ENCODE measurements at places on chromosomes 2 and 18.
A peak's percentile ranks its signal among the peaks of the same experiment; 100 is the strongest.

DNA sequence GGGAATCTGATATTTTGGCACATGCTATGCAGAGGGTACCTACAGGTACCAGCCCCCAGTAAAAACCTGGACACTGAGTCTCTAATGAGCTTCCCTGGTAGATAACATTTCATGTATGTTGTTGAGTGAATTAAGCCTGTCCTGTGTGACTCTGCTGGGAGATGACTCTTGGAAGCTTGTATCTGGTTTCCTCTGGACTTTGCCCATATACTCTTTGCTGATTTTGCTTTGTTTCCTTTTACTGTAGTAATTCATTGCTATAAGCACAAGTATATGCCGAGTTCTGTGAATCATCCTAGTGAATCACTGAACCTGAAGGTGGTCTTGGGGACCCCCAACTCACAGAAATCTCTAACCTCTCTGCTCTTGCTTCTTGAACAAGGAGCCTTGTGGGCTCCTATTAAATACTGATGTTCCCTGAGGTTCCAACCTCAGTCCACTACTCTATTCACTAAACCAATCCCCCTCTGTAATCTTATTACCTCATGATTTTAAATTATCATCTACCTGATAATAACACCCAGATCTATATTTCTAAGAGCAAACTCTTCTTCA, 94.3 kb upstream of the WDSUB1 start:
- DNase-seq, result no peak

DNA sequence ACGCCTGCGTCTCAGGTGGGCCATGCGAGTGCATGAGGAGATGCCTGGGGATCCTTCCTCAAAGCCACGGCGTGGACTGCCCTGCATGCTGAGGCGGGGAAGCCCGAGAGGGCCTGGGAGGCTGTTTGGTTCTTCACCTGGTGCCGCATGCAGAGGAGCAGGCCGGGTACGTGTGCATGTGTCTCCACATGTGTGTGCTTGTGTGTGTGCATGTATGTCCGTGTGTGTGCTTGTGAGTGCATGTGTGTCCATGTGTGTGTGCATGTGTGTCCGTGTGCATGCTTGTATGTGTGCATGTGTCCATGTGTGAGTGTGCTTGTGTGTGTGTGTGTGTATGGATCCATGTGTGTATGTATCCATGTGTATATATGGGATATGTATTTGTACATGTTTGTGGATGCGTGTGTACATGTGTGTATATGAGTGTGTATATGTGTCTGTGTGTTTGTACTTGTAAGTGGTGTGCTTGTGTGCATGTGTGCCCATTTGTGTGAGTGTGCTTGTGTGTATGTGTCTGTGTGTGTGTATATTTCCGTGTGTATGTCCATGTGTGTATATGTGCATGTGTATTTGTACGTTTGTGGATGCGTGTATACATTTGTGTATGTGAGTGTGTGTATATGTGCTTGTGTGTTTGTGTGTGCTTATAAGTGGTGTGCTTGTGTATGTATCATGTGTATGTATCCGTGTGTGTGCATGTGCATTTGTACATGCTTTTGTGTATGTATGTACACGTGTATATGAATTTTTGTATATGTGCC, 79.0 kb downstream of the PTGR3 start:
- no peak for DNase-seq

- no peak for DNase-seq
These were observed 490.3 kb downstream of the PIK3C3 start for GRCh38 chr18:42445359-42445758.

DNA sequence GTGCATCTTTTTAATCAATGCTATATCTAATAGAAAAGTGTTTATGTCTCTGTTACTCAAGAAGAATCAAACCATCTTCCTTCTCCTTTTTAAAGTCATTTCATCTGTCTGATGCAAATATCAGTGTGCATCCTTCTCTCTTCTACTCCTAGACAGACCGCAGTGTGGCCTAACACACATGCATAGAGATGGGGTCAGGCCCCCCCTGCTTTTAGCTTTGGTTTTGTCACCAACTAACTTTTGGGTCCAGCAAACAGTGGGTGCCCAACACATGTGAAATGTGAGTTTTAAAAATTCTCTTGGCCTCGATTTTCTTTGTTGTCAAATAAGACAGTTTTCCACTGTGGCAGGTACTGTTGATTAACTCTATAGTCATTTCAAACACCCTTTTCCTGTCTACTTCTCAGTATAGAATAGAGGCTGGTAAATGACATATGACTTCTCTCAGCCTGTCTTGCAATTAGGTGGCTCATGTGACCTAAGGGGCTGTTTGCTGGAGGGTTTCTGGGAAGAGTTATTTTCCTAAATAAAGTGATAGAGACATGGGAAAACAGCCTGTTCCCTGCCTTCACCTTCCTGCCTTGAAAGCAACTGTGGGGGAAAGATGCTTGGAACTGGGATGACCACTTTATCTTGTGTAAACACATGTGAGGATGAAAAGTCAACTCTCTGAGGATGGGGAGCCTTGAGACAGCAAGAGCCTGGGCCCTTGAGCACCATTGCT, 65.7 kb upstream of the DARS1 start:
- no peak for DNase-seq

DNA sequence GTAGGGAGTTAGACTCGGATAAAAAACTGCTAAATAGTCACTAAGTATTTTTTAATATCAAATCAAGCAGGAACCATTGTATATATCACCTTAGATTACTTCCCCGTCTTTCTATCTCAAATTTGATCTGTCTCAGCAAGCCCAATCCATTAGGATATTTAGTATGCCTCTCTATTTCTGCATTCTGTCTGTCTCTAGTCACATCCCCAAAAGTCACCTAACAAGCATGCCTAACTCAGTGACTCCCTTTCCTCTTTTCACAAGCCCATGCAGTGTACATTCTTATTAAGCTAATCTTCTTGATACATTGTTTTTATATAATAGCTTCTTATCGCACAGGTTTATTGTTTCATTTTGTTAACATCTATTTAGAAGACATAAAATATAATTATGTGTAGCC, 57.8 kb downstream of the PDE1A start:
- no peak for DNase-seq

GRCh38 chr18:41864216-41864615, 90.8 kb upstream of the PIK3C3 start:
- no peak for DNase-seq

DNA sequence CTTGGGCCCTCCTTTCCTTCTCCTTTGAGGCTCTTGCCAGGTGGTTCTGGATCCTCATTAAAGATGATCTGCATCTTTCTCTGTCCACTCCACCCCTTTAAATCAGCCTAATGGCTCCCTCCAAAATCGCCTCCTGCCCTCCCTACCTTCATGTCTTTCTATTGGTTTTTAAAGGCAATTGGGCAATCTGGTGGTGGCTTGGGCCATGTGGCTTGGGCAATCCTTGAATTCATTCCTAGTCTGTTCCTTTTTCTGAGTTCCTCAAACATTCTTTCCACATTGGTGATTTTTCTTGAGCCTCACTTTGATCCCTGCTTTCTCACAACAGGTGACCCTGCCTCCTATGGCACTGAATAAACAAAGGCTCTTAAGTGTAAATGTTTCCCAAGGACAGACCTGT, 266.2 kb upstream of the REV1 start:
- no peak for DNase-seq

GRCh38 chr18:58438161-58438957, 190.5 kb downstream of the ALPK2 start:
- no peak for DNase-seq

DNA sequence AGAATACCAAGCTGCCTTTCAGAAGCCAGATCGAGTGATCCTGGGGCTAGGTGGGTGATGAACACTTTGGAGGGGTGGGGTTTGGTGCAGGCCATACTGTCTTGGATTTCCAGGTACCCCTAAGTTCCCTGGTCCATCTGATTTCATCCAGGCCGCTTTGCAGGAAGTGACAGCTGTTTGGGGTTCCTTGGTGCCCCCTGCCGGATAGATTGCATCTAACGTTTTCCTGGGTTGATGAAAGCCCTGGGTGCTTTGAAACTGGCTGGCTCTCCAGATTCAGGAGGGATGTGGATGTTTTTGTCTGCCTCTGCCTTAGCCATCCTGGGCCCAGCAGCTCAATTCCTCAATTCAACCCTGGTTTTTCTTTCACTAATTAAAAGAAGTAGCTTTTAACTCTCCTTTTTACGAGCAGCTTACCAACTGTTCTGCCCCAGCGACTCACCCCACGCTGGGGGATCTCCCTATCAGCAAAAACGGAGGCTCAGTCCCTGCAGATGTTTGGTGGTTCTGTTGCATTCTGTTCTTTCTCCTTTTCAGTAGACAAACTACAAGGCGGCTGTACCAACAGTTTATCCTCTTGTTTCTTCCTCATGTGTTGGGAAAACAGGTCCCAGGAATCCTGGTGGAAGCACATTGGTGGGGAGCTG, 37.1 kb downstream of the ARHGEF4 start:
- DNase-seq, result peak; percentile 72

DNA sequence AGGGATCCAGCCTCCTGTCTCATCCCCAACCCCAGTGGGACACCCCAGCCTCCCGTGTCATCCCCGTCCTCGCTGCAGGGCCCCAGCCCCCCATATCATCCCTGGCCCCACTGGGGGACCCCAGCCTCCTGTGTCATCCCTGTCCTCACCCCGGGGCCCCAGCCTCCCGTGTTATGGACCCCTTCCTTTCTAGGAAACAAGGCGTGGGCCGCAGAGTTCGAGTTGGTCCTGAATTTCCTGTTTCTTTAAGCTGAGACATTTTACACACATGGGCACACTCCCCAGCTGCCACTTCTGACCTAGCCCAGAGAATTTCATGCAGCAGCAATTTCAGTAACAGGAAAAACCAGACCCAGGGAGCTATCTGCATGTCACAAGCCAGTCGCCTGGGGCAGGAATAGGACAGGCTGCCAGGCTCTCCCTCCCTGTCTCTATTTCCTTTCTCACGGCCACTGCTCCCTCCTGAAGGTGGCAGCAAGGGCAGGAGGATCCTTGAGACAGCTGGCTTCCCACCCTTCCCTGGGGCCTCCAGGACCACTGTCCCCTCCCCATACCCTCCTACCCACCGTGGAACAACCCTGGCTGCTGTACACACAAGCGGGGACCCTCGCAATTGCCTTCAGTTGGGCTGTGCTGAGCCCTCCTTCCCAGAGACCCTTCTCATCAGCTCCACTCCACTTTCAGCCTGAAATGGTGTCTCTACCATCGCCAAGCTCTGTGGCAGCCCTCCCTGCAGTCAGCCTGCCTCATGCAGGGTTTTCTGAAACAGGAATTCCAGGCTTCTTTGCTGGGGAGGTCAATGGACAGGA, 141.9 kb upstream of the ID2 start:
- no peak for DNase-seq
